ENCODE measurements at places on chromosomes 5 and 9. TPM values are rescaled to one million over a fixed set of nuclear protein-coding genes. Genes with fewer than 3 reads are reported as not detected.

Gene SPARC
- 20.5 TPM for total RNA-seq

Gene JAKMIP2
- total RNA-seq: not detected

Gene SMIM15
- total RNA-seq: 73.9 TPM

Gene QRFP
- not detected for total RNA-seq

Gene EQTN
- total RNA-seq: not detected

Gene TPM2
- 650 TPM for total RNA-seq

Gene CORO2A
- 1.5 TPM for total RNA-seq

Gene DND1
- 0.47 TPM for total RNA-seq

Gene SHLD3
- 2.3 TPM for total RNA-seq

Gene MEF2C
- 0.02 TPM for total RNA-seq

Gene MRNIP
- 17.0 TPM for total RNA-seq

Gene FUT7
- 0.06 TPM for total RNA-seq

Gene AFAP1L1
- total RNA-seq: 12.0 TPM

Gene MAN1B1
- total RNA-seq: 49.4 TPM

Gene GRM6
- total RNA-seq: not detected

Gene SOHLH1
- total RNA-seq: 0.12 TPM

Gene OMD
- not detected for total RNA-seq

Gene PPIP5K2
- total RNA-seq: 27.7 TPM

Gene TYRP1
- total RNA-seq: not detected

Gene IFNE
- total RNA-seq: 1.1 TPM

Gene GABRA1
- total RNA-seq: not detected

Gene IER5L
- 20.0 TPM for total RNA-seq

Gene CTXN3
- not detected for total RNA-seq

Gene BTNL9
- total RNA-seq: 0.77 TPM

Gene EGFLAM
- 0.37 TPM for total RNA-seq

Gene PTGS1
- 1.5 TPM for total RNA-seq

Gene CDX1
- total RNA-seq: not detected

Gene PCDHB5
- total RNA-seq: 1.6 TPM

Gene TSTD2
- 11.2 TPM for total RNA-seq

Gene NUTM2F
- total RNA-seq: not detected

Gene FBXO4
- total RNA-seq: 5.2 TPM

Gene N4BP3
- 0.74 TPM for total RNA-seq

Gene FCN2
- total RNA-seq: not detected

Gene TMEM252
- total RNA-seq: not detected

Gene CMYA5
- 0.14 TPM for total RNA-seq
